ENCODE measurements at places on chromosomes 4 and X. TPM values are rescaled to one million over a fixed set of nuclear protein-coding genes. Genes with fewer than 3 reads are reported as not detected.

- no peak for DNase-seq
Observed at GRCh38 chr4:62226082-62226481, 1026.0 kb downstream of the ADGRL3 start.

DNA sequence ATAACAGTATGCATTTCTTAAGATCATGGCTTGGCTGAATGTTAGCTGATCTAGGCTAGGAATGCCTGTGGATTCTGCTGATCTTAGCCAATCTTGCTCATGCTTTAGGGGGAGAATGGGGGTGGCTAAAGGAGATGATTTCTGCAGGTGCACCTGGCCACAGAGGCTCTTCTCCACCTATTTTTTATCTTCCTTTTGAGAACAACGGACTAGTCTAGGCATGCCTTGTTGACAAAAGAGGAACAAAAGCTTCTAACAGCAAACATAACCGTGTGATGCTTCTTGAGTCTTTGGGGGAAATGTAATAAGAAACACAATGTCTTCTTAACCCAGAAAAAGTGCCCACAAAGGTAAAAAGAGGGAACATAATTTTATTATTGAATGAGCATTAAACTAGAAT, 743.5 kb downstream of the ARAP2 start:
- DNase-seq, result no peak

Gene ANXA3
- 5.1 TPM for total RNA-seq

Gene SORCS2
- total RNA-seq, result 4.1 TPM

Gene SCD5
- 287 TPM for total RNA-seq

GRCh38 chrX:68431836-68432235, 1.5 kb downstream of the OPHN1 start:
- no peak for DNase-seq

GRCh38 chrX:11792461-11793421, 34.7 kb downstream of the MSL3 start:
- peak; percentile 1 for DNase-seq

DNA sequence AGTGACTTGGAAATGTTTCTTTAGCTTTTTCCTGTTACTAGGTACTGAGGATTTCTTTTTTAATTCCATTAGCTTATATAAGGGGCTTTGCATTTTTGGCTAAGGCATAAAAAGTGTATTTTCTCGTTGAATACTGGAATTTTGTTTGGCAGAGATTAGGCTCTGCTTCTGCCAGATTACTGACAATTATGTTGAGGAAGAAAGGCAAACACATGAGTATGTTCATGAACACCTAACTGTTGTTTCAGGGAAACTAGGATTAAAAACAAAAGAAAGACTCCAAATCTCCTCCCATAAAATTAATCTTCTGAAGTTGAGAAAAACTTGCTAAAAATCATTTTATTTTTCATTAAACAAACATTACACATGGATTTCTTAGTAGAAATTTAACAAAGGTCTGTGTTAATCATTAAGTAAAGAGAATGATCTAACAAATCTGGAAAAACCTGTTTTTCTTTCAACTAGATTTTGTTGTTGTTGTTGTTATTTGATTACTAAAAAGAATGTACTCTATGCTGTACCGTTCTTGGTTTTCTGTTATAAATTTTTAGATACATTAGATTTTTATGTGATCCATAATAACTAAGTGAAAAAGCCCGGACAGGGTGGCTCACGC, 43.3 kb upstream of the STAG2 start:
- no peak for DNase-seq

Gene TMEM144
- 3.0 TPM for total RNA-seq

DNA sequence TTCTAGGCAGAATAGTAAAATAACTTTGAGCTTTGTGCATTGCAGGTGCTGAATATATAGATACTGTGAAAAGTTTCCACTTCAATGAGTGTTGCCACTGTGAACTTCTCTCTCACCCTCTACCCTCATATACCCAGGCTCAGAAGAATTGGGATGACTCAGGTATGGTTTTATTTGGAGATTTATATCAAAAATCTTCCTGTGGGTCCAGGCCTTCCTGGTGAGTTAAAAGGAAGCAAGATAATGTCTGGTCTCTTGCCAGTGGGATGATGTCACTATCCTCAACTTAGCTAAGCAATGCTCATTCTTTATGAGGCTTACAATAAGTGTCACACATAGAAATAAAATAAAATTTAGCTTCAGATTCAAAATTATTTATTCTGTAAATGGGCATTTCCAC, 153.3 kb upstream of the TENT5D start:
- no peak for DNase-seq

Gene NAA11
- total RNA-seq, result not detected

Gene SMS
- 174 TPM for total RNA-seq

DNA sequence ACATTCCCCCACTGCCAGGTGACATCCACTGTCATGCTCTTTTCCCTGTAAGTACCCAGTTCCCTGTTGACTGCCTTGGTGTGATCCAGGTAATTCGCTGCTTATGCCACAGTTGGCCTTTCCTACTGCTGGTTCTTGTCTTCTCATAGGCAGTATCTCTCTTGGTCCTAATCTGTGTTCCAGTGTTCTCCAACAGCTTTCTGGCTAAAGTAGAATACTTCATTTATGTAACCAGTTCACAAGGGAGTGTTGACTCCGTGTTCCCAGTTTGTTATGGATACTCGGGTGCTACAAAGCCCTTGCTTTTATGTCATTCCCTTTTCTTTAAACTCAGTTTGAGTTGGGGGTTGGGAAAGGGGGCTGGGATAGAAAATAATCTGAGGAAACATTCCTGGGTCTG, 98.4 kb downstream of the RS1 start:
- no peak for DNase-seq

DNA sequence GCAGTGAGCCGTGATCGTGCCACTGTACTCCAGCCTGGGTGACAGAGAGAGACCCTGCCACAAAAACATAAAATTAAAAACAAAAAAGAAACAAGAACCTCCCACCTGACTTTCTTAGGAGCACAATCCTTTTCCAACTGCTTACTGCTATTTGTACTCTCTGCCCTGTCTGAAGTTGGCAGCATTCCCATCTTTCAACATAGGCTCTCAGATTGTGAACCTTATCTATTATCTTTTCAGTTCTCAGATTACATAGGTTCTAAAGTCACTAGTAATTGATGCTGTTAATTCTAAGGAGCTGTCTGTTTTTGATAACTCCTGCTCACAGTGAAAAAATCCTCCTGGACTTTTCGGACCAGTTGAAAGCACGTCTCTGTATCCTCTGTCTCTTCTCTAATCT, 812.2 kb upstream of the CT83 start:
- DNase-seq, result no peak

Data from occipital lobe (tissue), 3 donors.